Activated CD8-positive, alpha-beta memory T cell treated with anti-CD3 and anti-CD28 coated beads, Interleukin-2, amount 10 ng/mL, durations not matched to agents 7 days and 5 days (primary cell): ENCODE measurements at places on chromosomes 1 and 21.

DNA sequence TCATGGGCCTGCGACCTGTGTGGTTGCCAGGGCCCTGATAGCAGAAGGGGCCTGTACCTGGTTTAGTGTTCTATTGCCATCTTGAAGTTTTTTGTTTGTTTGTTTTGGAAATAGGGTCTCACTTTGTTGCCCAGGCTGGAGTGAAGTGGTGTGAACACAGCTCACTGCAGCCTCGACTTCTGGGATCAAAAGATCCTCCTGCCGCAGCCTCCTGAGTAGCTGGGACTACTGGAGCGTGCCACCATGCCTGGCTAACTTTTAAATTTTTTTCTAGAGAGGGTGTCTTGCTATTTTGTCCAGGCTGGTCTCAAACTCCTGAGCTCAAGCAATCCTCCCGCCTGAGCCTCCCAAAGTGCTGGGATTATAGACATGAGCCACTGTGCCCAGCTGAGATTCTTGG is 72.9 kb downstream of the UBE2T start:
- no peak for DNase-seq

DNA sequence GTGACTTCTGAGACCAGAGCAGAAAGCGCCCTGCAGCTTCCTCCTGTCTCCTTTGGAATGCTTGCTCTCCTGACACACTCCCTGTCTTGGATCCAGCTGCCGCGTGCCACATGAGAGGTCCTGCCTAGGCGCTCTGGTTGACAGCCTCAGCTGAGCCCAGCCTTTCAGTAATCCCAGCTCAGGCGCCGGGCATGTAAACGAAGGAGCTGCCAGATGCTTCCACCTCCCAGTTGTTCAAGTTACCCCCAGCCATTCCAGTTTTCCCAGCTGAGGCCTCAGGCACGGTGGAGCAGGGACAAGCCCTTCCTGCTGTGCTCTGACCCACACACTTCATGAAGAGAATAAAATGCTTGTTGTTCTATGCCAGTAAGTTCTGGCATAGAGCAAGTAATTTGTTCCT is 14.3 kb upstream of the CD34 start:
- no peak for DNase-seq

GRCh38 chr1:176575991-176576390 is 113.0 kb downstream of the PAPPA2 start:
- no peak for DNase-seq

GRCh38 chr1:11731691-11732283 is 4.1 kb upstream of the AGTRAP start:
- DNase-seq = peak; percentile 54

DNA sequence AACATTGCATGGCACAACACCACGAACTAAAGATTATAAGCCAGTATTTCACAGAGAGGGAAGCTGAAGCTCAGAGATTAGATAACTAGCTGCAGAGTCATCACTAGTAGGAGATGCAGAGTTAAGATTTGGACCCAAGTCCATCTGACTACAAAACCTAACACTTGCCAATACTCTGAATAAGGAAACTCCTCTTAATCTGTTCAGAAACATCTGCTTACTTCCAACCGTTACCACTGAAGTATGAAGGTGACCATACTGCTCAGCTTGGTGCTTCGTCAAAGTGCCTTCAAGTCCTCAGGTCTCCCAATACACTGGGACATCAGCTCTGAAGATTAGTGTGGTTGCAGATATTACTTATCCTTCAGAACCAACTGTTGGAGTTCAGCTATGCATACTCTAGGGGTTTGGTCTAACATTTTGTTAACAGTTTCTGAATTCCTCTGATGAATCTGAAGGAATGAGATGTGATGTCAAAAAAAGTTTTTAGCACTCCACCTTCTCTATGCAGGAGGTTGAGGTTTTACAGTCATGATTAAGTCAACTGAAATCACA is 179.6 kb downstream of the TPR start:
- no peak for DNase-seq
